ENCODE measurements at places on chromosomes 12 and 14.

GRCh38 chr14:53042480-53042879, 91.6 kb upstream of the FERMT2 start:
- DNase-seq = no peak

DNA sequence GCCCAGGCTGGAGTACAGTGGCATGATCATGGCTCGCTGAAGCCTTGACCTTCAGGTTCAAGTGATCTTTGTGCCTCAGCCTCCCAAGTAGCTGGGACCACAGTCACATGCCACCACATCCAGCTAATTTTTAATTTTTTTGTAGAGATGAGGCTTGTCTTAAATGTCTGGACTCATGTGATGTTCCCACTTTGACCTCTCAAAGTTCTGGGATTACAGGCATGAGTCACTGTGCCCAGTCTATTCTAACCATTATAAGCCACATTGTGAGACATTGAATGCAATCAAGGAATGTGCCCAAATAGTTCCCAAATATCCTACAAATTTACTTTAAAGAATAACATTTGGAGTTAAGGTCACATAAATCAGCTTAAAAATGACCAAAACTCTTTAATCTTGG, 130.7 kb upstream of the ARID2 start:
- no peak for DNase-seq

- DNase-seq = no peak
These were observed 50.2 kb downstream of the KCNK13 start for GRCh38 chr14:90111895-90112534.

DNA sequence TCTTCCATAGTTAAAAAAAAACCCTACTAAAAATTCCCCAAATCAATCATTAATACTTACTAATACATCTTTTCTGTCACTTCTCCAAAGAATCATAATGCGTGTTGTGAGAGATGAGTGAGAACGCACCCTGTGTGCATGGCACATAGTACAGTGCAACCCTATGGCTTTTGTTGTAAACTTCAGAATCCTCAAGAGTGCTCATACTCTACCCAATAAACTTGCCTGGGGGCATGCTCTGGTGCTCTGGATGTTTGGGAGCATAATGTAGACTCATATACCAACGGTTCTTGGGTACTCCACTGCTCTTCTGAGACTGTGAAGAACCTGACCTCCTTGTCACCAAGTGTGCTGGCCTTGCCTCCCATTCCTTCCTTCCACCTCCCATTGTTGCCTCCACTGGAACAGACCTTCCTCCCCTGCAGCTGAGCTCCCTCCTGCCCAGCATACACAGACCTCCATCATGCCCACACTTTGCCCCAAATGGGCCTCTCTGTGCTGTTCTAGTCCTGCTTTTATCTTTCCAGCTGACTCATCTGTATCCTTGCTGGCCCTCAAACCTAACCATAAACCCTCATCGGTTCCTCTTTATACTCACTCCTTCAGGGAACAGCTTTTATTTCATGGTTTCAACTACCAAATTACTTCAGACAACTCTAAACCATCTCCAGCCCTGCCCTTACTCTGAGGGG, 8.9 kb downstream of the DCP1B start:
- DNase-seq = no peak

GRCh38 chr12:57479376-57480115, at the start of gene ARHGAP9:
Gene ARHGAP9, minus strand, starts transcription at chr12:57479866. Its CDS starts 460 bp downstream, at chr12:57479406.
- DNase-seq = no peak

DNA sequence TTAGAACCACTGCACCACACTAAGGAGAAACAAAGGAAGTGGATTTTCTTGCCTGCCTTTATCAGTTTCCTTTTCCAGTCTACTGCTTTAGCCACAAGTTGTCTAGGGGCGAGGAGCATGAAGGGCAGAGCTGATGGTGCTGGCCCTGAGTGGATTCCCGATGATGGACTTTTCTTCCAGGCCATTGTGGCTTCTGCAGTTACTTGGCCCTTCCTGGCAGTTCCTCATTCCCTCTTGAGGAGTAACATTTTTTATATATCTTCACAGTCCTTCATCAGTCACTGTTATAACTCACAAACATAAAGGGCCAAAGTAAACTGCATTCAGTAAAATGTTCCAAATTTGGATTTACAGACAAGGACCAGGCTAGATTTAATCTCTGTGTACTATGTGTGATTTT, 61.2 kb upstream of the SRSF5 start:
- no peak for DNase-seq

- peak; percentile 42 for DNase-seq
These were observed 151.0 kb upstream of the ARHGAP5 start for GRCh38 chr14:31926123-31926522.

- no peak for DNase-seq
These were observed 338.4 kb downstream of the RAD51B start for GRCh38 chr14:68157971-68158371.

DNA sequence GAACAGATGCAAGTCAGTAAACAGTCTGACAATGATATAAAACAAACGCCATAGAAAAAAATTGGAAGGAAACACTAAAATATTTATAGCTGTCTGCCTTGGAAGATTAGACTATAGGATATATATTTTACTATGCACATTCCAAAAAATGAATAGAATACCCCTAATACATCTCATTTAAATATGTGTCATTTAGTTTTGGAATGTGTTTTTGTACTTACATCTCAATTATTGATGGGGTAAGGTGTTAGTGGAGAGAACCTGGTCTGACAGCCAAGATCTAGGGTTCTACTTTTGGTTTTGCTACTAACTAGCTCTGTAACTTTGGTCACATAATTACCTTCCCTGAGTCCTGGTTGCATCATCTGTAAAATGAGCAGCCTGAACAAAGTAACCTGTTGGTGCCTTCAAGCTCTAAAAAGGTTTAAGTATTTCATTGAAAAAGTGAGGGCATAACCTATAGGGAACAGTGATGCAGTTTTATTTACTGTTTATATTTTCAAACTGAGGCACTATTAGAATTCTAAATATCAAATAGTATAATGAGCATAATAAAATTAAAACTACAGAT, 28.6 kb upstream of the SLC6A13 start:
- no peak for DNase-seq

GRCh38 chr14:61744238-61744637, 18.0 kb upstream of the SNAPC1 start:
- no peak for DNase-seq

GRCh38 chr12:89179983-89180382, 172.3 kb downstream of the DUSP6 start:
- no peak for DNase-seq

DNA sequence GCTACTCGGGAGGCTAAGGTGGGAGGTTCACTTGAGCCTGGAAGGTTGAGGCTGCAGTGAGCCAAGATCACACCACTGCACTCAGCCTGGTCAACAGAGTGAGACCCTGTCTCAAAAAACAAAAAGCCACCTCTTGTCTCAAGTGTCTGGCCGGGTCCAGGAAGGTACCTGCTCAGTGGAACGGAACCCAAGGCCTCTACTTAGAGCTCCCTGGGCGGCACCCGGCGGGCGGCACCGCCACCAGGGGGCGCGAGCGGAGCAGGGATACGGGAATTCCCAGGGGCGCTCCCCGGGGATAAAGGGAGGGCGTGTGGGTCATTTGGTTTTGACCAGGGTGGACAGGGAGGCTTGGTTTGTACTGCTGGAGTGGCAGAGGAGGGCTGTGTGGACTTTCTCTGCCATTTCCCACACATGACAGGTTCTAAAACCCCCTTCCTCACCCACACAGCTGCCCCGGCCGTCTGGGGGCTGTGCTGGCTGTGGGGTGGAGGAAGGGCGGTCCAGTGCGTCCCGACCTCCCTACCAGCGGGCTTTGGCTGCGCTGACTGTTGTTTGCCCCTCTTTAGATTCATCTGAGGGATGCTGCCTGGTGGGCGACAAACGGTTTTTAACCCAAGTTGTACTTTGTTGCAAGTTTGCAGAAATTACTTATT, 91.4 kb downstream of the SETD3 start:
- no peak for DNase-seq

- DNase-seq = no peak
These were observed 65.0 kb upstream of the ASPG start for GRCh38 chr14:104020471-104020870.

GRCh38 chr14:69901113-69901951, 22.1 kb downstream of the SMOC1 start:
- no peak for DNase-seq

- DNase-seq = no peak
These were observed 16.8 kb downstream of the WNT5B start for GRCh38 chr12:1645819-1646218.

GRCh38 chr14:95505030-95505589, 11.3 kb downstream of the SYNE3 start:
- no peak for DNase-seq

GRCh38 chr14:56290195-56290594, 172.0 kb downstream of the PELI2 start:
- DNase-seq = no peak

DNA sequence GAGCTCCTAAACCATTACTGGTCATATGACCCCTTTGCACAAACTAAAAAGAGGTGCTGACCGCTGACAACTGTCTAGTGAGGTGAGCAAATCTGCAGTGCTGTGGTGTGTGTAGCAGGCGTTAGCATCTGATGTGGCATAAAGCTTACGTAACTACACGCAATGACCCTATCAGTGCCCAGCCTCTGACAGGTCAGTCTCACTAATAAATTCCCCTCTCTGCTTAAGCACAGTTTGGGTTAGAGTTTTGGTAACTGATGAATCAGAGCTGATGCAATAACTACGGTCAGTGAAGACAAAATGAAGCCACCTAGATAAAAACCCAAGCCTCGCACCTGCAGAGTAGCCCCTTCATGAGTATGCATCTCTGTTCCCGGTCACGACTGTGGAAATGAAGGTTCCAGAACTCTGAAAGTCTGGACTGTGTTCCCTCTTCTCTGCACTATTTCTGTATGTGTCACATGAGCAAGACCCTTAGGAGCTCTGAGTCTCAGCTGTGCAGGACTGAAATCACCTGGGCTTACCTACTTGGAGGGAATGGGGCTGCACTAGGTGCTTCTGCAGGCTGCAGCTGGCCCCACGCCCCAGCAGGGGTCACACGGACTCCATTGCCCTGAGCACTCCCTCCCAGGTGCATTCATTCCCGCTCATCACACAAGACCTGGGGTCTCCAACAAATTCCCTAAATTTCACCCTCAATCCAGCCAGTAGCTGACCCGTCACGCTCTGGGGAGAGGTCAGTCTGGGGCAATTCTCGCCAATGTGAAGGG, 54.4 kb downstream of the RIMBP2 start:
- DNase-seq = no peak

DNA sequence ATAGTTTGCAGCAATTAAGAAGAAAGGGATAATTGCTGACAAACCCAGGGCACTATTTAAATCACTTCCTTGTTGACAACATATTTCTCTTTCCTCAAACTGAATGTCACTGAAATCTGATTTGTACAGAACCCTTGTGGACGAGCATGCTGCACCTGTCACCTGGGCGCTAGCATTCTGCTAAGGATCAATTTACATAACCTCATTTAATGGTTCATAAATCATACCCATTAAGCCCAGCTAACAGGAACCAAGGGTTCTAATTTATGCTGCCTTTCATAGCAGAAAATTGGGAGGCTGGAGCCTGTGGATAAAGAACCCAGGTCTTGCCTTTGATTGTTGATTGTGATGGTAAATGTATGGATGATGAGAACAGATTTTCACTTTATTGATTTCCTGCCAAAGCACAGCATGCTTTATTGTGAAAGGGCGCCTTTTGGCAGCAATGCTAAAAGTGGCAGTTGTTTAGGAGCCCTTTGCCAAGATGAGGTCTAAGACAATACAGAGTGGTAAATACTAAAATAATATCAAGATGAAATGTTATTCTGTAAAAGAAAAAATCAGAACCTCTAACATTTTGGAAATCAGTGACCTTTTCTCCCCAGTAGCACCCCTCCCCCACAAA, 95.4 kb downstream of the NKX2-1 start:
- DNase-seq = peak; percentile 93

- no peak for DNase-seq
These were observed 41.1 kb downstream of the GUCY2C start for GRCh38 chr12:14655284-14655683.

DNA sequence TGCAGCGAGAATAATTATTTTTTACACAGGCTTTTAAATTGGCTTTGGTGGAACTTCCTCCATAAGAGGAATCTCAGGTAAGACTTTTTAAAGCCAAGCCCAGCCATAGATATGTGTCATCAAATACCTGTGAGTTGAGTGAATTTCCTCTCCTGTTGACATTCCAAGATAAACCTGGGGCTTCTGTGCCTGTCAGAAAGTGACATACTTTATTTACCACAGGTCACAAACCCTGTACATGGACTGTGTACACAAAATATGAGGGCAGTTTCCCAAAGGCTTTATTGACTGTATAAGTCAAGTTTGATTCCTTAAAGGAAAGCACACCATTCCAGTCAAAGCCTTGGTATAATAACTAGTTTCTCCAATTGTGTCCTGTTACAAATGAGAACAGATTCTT, 25.9 kb upstream of the SRSF5 start:
- DNase-seq = no peak

GRCh38 chr12:46960681-46961080, 118.7 kb upstream of the PCED1B start:
- no peak for DNase-seq

- no peak for DNase-seq
These were observed 9.0 kb downstream of the LRTM2 start for GRCh38 chr12:1829306-1829900.

DNA sequence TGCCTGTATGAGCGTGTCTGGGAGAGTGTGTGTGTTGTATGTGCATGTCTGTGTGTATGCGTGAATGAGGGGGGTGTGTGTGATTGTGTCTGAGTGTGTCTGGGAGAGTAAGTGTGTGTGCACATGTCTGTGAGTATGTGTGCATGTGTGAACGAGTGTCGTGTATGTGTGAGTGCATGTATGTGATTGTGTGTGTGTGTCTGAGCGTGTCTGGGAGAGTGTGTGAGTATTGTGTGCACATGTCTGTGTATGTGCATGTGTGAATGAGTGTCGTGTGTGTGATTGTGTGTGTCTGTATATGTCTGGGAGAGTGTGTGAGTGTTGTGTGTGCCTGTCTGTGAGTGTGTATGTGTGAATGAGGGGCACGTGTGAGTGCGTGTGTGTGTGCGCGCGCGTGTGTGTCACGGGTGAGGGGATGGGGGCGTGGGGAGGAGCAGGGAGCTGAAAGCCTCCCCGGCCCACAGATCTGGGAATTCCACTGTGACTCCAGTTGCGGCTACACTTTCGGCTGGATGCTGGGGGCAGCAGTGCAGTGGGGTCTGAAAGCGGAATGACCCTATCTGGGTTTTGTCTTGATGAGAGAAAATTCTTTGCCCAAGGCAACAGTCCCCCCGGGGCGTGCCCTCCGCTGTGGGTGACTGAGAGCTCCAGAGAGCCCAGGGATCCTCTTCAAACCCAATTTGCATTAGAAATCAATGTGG, 138.1 kb upstream of the MED13L start:
- DNase-seq = no peak

GRCh38 chr14:54486685-54487084, 2.1 kb downstream of the GMFB start:
- no peak for DNase-seq
